ENCODE measurements at places on chromosomes 12 and 14.

- no peak for DNase-seq
Observed at GRCh38 chr12:80707126-80707829, at the start of gene MYF6. TSS of gene MYF6 (plus strand) at chr12:80707634. CDS start at chr12:80707720, 86 bp downstream.

- no peak for DNase-seq
Observed at GRCh38 chr12:22615963-22616501, 8.9 kb upstream of the ETNK1 start.

GRCh38 chr14:75640876-75641275 is 19.8 kb downstream of the ERG28 start:
- DNase-seq: no peak

- DNase-seq: no peak
Observed at GRCh38 chr12:117473856-117474255, 112.4 kb upstream of the NOS1 start.

DNA sequence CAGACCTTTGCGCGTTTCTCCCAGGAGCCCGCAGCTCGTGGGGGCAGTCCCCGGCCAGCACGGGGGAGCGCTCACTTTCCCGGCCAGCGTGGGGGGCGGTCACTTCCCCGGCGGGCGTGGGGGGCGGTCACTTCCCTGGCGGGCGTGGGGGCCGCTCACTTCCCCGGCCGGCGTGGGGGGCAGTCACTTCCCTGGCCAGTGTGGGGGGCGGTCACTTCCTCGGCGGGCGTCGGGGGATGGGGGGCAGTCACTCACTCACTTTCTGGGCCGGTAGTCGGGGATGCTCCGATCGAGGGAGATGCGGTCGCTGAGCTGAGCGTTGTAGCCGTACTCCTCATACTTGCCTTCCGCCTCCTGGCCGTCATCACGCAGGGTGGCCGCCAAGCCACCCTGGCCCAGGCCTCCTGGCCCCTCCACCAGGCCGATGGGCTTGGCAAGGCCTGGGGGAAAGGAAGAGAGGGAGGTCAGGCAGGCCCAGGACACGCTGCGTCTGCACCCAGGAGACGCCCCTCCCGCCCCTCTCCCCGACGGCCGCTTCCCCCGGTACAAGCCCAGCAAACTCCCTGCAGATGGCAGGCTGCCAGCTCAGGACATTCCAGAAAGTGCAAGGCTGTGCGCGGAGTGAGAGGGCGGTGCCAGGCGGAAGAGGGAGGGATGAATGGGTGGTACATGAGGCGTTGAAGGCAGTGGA is 43.3 kb downstream of the GALNT9 start:
- no peak for DNase-seq

GRCh38 chr12:13450231-13451080 is 253.9 kb downstream of the EMP1 start:
- DNase-seq: no peak

DNA sequence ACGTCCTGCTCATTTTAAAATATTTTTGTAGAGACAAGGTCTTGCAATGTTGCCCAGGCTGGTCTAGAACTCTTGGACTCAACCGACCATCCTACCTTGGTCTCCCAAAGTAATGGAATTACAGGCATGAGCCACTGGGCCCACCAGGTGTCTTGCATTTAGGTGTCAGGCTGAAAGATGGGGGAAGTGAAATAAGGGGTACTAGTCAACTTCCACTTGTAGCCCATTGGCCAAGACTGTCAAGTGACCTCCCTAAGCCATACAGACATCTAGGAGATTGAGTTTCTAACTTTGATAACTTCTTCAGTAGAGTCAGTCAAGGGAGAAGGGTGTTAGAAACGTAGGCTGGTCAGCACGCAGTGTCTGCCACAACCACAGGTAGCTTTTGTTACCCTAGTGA is 32.0 kb downstream of the ARF6 start:
- DNase-seq: no peak

DNA sequence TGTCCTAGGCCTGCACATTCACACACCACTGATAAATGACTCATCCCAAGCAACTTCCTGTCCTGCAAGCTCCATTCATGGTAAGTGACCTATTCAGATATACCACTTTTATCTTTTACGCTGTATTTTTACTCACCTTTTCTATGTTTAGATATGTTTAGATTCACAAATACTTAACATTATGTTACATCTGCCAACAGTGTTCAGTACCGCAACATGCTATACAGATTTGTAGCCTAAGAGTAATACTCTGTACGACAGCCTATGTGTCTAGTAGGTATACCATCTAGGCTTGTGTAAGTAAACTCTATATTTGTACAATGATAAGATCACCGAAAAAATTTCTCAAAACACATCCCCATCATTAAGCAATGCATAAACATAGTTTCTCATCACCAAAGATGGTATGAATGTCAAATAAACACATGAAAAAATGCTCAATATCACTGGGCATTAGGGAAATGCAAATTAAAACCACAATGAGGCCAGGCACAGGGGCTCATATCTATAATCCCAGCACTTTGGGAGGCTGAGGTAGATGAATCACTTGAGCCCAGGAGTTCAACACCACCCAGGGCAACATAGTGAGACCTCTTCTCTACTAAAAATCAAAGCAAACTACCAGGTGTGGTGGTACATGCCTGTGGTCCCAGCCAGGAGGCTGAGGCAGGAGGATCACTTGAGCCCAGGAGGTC is 20.7 kb downstream of the ATXN2 start:
- DNase-seq: no peak

DNA sequence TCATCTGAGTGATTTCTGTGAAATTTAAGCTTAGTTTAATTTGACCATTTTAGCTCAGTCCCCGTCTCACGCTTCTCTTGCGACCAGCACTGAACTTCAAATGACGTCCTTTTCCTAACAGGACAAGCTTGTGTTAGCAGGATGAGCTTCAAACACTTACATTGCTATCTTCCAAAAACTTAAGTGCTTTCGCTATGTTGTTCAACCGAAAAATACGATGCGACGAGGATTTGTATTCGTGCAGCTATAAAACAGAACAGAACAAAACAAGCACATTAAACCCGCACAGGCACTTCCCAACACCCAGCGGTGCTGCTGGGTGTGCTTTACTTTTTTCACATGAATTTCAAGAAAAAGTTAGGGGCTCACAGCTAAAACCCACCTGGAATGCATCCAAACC is 64.2 kb upstream of the DICER1 start:
- no peak for DNase-seq

DNA sequence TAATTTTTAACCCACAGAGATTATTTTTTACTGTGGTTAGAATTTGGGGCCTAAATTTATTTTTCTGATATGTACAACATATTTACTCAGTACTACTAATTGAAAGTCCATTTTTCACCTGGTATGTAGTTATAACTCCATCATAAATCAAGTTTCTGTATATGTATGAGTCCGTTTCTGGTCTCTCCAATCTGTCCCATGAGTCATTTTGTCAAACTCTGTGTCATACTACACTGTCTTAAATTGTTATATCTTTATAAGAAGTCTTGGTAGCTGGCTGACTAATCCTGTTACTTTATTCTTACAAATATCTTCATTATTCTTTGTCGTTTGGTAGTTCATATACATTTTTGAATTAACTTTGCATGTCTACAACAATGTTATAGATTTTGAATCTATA is 344.0 kb downstream of the PDZRN4 start:
- peak; percentile 51 for DNase-seq

DNA sequence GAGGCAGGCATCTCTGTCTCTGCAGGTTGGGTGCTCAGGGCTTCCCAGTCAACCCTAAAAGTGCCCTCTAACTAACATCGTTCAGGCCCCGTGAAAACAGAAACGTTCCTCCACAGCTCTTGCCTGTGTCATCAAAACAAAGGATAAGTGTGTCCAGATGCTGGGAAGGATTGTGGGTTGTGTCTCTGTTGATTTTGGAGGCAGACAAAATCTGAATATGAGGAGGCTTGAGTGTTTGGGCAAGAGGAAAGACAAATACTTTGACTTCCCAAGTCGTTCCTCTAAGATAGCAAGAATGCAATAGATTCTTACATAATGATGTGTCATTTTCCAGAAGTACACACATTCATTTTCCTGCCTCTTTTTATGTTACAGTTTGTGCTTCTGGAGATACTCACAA is 52.9 kb downstream of the SERPINA3 start:
- no peak for DNase-seq

DNA sequence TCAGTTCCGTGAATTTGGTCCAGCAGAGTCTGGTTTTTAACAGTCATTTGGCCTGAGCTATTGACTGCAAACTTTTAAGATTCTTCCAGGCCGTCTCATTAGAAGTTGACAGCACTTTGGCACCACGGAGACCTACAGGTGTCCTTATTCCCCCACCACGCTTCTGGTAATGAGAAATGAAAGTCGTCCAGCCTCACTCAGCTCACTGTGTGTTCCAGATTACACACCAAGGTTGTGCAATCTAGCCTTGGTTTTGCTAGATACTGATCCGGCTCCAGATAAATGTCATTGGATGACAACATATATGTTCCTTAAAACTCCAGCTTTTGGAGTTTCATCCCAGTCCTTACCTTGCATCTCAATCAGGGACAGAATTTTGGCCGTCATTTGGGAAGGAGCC is 210.4 kb downstream of the CHST11 start:
- DNase-seq: no peak

DNA sequence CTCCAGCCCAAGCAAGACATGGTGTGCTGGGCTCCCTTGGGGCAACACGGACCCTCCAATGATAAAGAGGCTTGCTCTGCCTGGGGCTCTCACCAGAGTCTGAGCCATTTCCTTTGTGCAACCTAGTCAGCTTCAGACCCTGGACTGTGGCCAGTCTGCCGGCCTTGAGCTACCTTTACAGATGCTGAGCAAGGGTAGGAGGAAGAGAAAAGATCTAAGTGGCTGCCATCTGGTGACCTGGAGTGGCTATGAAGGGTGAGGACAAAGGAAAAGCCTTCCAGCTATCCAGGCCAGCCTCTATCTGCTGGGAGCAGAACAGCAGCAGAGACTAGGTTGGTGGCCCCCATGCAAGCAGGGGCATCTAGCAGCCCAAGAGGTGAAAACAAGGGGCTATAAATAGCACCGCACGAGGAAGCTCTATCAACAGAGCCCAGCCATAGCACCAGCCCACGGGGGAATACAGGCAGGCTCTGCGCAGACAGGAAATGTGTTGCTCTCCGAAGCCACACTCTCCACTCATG is 230.1 kb downstream of the FOXN3 start:
- no peak for DNase-seq

DNA sequence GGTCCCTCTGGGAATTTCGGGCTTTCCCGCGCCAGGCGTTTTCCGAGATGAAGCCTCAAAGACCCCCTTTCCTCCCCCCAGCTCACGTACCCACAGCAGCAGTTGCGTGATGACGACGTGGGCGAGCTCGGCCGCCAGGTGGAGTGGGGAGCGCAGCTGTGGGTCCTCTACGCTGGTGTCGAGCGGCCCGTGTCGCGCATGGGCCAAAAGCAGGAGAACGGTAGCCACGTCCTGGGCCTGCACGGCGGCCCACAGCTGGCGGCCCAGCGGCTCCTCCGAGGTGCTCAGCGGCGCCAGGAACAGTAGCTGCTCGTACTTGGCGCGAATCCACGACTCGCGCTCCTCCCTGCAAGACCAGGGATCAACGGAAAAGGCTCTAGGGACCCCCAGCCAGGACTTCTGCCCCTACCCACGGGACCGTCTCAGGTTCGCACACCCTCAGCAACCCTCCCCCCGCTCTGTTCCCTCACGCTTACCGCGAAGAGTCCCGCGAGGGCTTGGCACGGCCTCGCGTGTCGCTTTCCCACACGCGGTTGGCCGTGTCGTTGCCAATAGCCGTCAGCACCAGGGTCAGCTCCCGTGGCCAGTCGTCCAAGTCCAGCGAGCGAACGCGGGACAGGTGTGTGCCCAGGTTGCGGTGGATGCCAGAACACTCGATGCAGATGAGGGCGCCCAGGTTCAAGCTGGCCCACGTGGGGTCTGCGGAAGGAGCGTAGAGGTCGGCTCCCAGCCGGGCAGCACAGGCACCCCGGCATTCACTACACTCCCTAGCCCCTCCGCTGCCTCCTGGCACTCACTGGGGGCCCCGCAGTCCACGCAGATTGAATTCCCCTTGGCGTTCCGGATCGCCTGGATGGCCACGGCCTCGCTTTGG is 11.4 kb downstream of the AGAP2 start:
- no peak for DNase-seq

GRCh38 chr12:96302687-96303310 is 97.4 kb downstream of the CDK17 start:
- DNase-seq: no peak

GRCh38 chr14:26596543-26597061 is 1.2 kb downstream of the NOVA1 start:
- DNase-seq: no peak

DNA sequence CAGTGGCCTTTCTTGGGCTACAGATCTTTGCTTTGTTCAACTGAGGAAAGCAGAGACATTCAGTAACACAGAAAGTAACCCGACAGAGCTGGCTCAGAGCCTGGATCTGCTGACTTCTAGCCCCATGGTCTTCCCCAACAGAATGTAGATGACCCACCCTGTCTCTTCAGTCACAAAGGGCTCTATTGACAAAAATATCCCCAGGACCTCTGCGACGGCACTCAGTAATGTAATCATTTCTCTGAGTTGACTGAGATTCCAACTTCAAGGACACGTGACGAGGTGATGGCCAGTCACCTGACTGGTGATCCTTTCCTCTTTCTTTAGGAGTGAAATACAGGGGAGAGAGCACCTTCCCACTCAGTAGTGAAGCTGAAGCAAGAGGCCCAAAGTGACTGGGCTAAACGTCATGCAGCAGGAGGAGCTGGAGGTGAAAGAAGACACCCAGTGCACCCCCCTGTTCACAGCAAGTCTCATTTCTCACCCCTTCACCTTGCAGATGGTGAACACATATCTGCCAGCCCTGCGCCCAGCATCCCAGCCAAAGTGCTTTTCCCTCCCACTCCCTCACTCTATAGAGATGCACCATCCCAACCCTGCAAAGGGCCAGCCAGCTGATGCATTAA is 179.2 kb upstream of the EGLN3 start:
- no peak for DNase-seq

- DNase-seq: no peak
Observed at GRCh38 chr12:34244608-34245007, 222.3 kb downstream of the ALG10 start.

GRCh38 chr12:29071099-29071498 is 78.0 kb upstream of the FAR2 start:
- DNase-seq: no peak

DNA sequence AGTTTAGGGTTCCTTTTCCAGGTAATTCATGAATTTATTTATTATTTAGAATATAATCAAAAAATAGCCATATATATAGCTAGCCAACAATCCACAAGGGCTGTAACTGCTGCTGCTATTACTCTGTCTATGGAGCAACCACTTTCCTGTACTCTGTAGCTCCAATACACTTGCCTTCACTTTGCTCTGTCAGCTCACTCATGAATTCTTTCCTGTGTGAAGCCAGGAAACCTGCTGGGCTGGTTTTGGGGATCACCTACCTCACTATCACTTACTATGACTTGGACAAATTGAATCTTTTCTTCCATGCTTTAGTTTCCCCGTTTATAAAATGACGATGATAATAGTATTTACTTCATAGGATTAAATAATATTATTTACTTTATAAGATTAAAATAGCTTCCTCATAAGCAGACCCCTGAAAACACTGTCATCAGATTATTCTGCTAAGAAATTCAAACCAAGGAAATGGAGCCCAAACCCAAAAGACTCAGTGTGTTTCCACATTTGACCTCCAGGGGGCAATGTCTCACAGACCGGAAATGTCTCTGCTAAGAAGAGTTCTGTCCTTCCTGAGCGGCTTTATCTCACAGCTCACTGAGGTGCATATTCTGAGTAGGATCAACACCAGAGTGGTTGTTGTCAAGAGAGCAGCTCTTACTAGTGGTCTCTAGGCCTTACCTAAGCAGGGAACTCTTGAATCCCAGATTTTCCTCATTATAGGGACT is 457.1 kb downstream of the DAD1 start:
- no peak for DNase-seq

- no peak for DNase-seq
Observed at GRCh38 chr14:77897374-77897773, 97.5 kb downstream of the ADCK1 start.

GRCh38 chr14:25250516-25250915 is 200.6 kb upstream of the STXBP6 start:
- DNase-seq: no peak
